Kidney capillary endothelial cell (primary cell): ENCODE measurements at places on chromosomes 4 and X.
A peak's percentile ranks its signal among the peaks of the same experiment; 100 is the strongest.

- DNase-seq: no peak
Observed at GRCh38 chr4:10454121-10454520, 3.1 kb downstream of the ZNF518B start.

GRCh38 chrX:9656871-9657270, 108.8 kb downstream of the GPR143 start:
- DNase-seq: no peak

DNA sequence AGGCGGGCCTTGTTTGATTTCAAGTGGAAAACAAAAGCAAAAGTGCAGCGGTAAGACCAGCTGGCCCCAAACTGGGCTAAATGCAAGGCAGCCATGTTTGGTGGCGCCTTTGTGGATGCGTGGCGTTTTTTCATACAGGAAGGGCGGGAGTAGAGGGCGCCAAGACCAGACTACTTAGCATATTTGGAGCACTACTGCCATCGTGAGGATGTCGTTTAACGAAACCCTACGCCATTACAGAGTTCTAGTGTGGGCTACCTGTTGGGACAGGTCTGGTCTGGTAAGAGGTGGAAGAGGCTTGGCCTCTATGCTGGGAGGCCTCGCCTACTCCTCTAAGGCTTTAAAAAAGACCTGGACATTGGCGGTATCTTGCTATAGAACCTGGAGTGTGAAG, 230.7 kb upstream of the STK26 start:
- peak; percentile 74 for DNase-seq

GRCh38 chr4:2660596-2661211, 95.4 kb downstream of the TNIP2 start:
- no peak for DNase-seq

DNA sequence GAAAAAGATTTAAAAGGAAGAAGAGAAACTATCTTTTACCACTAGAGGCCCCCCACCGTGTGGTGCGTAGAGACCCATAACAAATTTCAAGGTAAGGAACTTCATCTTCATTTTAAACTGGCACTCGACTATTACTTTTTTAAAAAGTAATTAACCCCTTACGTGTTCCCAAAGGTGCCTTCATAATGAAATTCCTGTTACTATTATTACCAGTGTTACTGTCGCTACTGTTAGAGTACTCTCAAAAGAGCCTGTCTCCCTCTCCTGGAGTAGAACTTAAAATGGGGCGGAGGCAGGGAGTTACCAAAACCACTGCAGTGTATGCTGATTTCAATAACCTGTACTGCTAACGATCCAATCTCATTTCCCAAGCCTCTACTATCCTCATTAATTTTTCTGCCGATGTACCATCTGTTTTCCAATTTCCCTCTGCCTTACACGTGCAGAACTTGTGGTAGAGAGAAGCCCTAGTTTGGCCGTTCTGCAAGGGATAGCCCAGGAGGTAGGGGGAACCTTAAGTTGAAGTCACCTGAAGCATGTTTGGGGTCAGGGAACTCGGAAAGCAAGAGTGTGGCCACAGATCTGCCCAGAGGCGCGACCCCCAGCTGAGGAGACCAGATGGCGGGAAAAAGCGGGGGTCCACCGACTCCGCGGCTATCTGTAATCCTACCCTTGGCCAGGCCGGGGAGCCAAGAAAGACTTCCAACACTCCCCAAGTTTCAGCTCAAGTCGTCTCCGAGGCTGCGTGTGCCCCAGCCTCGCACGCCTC, 720 bp upstream of the STK26 start:
- no peak for DNase-seq

- DNase-seq: no peak
Observed at GRCh38 chr4:158420782-158421181, 100.9 kb upstream of the RXFP1 start.

- no peak for DNase-seq
Observed at GRCh38 chr4:23202712-23203247, 510.0 kb downstream of the GBA3 start.

GRCh38 chr4:185514182-185514697, 21.1 kb downstream of the PDLIM3 start:
- no peak for DNase-seq

DNA sequence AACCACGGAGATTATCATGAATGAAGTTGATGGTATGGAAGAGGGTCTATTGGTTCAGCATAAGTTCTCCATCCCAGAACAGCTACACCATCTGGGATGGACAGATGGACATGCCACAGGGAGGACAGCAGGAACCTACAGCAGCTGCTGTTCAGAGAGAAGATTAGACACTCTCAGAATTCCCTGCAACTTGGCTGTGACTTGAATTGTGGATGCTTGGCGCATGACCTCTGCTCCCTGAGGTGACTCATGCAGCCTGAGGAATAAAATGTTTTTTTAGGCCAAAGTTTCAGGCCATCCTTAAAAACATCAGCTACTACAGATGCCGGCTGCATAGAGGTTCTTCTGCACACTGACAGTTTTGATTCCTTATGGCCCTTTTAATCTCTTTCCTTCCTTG, 97.3 kb downstream of the RS1 start:
- peak; percentile 22 for DNase-seq
